Pulmonary artery endothelial cell (primary cell): ENCODE measurements at places on chromosomes 2 and 18. TPM values are rescaled to one million over a fixed set of nuclear protein-coding genes. Genes with fewer than 3 reads are reported as not detected.

DNA sequence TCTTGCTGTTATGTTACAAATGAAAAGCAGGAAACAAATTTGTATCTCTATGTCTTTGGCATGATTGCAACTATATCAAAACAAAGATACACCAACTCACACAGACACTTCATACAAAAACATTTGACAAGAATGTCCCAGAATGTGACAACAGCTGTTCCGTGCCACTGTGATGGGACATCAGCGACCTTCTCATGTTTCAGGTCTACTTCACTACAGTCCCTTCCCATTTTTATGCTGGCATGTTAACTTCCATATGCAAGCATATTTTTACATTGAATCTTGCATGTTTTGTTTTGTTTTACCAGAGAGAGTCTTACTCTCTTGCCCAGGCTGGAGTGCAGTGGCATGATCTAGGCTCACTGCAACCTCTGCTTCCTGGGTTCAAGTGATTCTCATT lies 71.2 kb downstream of the STK25 start:
- DNase-seq = no peak

DNA sequence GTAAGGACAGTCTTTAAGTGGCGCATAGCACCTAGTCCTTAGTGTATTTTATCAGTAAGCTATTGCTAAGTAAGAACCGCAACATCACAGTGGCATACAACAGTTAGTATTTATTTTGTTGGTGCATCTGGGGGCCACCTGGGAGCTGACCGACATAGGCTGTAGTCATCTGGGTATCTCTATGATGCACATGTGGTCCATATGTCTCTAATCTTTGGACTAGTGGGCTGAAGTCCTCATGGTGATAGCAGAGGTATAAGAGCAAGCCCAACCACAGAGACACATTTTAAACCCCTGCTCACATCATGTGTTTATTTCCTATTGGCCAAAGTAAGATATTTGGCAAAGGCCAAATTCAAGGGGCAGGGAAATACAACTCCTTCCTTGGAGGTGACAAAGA lies 2.9 kb downstream of the CAMKMT start:
- no peak for DNase-seq

- DNase-seq = no peak
Measured at GRCh38 chr2:197369228-197369932, 58.8 kb upstream of the ANKRD44 start.

DNA sequence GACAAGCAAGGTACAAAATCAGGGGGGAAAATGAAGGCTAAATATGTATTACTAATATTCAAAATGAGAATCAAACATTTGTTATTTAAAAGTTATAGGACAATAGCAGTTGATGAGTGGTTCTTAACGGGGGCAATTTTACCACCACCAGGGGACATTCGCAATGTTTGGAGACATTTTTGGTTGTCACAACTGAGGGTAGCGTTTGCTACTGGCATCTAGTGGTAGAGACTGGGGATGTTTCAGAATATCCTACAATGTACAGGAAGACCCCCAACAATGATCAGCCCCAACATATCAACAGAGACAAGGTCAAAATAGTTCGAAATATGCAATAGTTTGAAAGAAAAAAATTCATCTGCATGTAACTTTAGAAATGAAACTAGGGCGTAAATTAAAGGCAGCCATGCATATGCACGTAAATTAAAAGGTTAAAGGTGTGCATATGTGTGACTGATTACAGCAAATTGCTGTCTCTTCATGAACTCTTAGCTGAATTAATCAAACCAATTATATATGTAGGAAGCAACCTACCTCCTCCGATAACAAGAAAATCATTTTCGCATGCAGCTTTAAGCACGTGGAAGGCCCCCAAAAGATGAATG lies 61.2 kb upstream of the CUL3 start:
- no peak for DNase-seq

DNA sequence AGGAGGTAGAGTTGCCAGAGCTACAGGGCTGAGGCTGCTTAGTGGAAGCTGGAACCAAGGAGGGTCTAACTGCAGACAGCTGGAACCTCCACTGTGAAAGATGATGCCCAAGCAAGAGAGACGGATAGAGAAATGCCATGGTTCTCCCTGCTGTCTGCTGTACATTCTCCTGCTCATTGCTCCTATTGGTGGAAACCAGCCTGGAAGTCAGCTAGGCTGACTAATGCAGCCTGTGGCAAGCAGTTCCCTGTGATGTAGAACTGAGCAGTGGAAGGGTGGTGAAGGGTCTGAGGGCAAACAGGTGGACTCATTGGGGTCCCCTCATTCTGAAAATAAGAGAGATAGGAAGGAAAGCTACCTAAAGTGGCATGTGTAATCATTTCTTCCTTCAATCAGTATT lies 563.6 kb downstream of the SLC4A3 start:
- no peak for DNase-seq

Gene SOWAHC
- 2.6 and 6.4 TPM in 2 replicates for total RNA-seq

GRCh38 chr2:216951171-216951570 lies 91.3 kb upstream of the TNP1 start:
- DNase-seq = no peak
